Omental fat pad (tissue), 4 donors: ENCODE measurements at places on chromosomes 1 and 21. TPM values are rescaled to one million over a fixed set of nuclear protein-coding genes. Genes with fewer than 3 reads are reported as not detected.

The SMIM1 gene
- 4.6 TPM for total RNA-seq

The RPL11 gene
- total RNA-seq, result 867 TPM

The TEX38 gene
- total RNA-seq, result not detected

The GSTM5 gene
- 6.6 TPM for total RNA-seq

The DCDC2B gene
- not detected for total RNA-seq

The NUAK2 gene
- 4.1 TPM for total RNA-seq
